ENCODE measurements at places on chromosomes 6 and 20. TPM values are rescaled to one million over a fixed set of nuclear protein-coding genes. Genes with fewer than 3 reads are reported as not detected.

Gene SH3BGRL2
- 0.40 TPM for total RNA-seq

Gene PBOV1
- total RNA-seq: not detected

Gene SLC13A3
- total RNA-seq: not detected

Gene EPPIN
- not detected for total RNA-seq

Measured in A549 treated with ZK216348 at 1 μM for 4 hours (cell line).